ENCODE measurements at places on chromosomes 4 and X.

GRCh38 chr4:98671131-98671530, 12.7 kb upstream of the TSPAN5 start:
- DNase-seq, result no peak

DNA sequence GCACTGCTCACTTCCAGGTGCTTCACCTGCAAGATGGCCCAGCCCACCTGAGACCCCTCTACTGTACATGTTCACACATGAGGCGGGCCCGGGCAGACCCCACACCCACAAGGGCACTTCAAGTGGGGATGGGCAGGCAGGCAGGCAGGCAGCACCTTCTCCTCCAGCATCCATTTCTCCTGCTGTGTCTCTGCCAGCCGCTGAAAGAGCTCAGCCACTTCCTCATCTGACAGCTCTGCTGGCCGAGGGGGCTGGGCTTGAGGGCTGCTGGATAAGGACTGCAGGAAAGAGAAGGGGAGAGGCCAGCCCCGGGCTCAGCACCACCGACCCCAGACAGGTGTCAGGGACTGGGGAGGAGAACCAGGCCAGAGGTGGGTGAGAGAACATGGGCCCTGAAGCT, 4.4 kb upstream of the KCND1 start:
- no peak for DNase-seq

DNA sequence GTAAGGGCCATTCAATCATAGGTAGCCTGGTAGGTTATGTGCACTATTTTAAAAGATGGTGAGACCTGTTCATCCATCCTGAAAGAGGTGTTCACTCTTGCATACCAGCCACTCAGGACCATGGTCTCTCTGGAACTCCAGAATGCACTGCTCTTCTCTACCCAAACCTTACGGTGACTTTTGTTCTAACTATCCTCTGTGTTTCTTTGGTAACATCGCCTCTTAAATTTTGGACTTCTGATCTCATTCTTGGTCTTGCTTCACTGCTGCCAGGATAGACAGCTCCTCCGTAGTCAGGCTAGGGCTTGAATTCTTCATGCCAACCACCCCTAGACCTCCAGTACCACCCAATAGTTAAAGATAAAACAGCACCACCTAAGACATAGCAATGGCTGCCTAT, 346.3 kb upstream of the GALNT7 start:
- no peak for DNase-seq

DNA sequence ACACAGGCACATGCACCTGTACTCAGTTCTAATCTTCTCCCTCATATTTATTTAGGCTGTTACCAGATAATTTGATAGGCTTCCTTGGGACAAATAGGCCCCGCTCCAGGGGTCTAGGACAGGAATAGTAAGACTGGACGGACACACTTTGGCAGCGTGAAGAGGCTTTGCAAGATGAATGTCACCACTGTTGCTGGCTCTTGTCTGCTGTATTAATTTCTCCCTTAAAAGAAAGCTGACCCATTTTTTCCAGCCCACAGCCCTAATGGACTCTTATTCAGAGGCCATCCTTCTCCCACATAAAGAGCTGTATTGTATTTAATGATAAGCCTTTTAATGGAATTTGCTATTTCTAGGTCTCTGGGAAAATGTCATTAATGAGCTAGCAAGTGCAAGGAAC, 18.0 kb downstream of the FAM184B start:
- DNase-seq, result no peak

DNA sequence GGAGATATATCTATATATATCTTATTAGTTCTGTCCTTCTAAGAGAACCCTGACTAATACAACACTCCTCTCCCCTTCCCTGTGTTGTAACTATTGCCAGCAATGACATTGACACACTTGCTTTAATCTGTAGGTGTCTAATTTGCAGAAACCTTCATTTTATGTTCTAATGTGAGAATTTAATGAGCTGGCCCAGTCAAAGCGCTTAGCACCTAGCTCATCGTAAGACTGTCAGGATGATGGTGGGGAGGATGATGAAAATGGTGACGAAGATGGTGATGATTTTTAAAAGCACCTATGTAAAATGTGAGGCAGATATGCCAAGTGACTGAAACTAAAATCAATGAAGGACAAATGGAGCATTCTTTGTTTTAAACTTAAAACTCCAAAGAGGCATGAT, 183.8 kb downstream of the DHX15 start:
- no peak for DNase-seq

DNA sequence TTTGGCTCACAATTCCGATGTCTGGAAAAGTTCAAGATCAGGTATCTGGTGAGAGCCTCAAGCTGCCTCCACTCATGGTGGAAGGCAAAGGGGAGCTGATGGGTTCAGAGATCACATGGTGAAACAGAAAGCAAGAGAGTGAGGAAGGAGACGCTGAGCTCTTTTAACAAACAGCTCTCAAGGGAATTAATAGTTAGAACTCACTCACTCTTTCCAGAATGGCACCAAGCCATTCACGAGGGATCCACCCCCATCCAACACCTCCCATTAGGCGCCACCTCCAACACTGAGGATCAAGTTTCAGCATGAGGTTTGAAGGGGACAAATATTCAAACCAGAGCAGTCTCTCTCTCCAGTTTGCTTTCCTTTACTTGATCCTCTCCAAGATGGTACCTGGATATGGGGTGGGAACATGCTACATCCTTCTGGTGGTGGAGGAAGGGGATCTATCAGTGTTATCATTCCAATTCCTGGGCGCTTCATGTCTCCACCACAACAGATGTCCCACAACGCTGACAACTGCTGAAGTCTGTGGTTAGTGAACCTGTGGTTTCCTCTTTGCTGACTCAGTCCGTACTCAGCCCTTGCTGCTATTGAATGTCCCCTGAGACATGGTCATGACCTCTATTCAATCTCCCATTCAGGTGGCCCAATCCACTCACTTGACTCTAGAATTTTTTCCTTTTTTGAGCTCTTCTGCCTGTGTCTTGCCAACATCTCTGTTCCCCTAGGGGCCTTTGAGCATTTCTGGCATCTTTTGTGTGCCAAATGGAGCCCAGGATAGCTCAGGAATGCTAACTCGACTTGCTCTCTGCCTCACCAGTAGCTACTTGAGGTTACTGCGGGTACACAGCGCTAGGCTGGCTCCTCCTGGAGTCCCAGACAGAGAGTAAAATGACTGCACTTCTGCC, 395.2 kb downstream of the MID1IP1 start:
- no peak for DNase-seq

DNA sequence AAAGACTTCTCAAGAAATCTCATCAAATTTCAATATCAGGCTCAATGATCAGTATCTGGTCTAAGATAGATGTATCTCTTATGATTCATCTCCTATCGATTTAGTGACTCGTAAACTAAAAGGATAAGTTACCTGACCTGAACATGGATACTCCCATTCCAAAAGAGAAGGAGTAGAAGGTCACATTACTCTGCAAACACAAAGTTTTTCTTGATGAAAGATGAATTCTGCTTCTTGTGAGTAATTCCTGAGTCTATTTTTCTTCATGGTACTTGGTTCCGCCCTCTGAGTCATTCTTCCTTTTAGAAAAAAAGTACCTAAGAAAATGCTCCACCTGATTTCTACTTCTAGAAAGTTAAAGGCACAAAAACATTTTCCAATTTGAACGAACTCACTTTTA, 223.1 kb upstream of the SLIT2 start:
- DNase-seq, result no peak

DNA sequence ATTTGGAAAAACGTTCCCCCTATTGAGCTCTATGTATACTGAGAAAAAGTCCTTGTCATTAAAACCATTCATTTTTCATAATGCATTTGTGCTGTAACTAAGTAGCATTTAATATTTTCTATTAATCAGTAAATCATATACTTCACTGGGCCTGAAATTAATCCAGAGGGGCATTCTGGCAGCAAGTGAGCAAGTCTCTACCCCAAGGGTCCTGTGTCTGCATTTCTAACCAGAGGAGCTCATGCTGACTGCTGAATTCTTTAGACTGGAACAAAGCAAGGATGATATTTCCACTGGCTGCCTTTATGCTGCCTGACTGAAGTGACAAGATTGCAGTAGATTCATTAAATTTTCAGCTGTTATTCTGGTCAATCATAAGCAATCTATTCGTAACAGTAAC, 246.5 kb downstream of the SLITRK2 start:
- no peak for DNase-seq

DNA sequence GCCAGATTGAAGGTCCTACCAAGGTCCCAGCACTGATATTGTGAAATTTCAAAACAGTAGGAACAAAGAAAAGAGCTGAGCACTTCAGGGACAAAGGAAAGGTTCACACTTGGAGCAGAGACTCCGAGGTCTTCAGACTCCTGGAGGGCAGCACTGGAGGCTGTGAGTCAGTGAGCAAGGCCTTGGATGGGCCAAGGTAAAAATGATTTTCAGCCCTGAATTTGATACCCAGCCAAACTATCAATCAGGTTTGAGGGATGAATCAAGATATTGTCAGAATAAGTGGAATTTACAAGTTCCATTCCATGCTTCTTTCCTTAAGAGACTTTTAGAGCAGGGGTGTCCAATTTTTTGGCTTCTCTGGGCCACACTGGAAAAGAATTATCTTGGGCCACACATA, 111.7 kb downstream of the ADRA2C start:
- no peak for DNase-seq

DNA sequence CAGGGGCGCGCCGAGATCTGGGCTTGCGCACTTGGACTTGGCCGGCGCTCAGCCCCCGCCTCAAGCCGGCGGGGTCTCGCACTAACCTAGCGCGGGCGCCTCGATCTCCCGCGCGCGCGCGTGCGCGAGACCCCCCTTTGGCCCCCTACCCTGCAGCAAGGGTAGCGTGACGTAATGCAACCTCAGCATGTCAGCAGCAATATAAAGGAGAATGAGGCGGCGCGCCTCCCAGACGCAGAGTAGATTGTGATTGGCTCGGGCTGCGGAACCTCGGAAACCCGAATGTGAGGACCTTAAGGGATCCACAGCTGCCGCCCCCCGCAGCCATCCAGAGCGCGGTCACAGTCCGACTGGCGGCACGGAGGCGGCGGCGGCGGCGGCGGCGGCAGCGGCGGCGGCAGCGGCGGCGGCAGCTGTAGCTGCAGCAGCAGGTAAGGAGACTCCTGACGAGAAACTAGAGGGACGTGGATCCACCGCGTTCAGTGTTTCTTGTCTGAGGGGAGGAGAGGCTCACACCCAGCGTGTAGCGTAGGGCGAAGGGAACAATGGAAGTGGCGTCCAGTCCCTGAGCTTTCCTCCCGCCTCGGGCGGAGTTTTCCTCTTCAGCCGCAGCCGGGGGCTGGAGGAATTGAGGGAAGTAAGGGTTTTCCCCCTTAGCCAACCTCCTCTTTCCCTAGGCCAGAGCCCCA, at the start of the genes SATL1 and ZNF711:
TSS of gene SATL1 (minus strand) at position 19 of the 689 bp plus-strand sequence. CDS start 134,811 bp downstream, outside the sequence.
TSS of gene ZNF711 (plus strand) at position 231 of the 689 bp plus-strand sequence. CDS start 3,582 bp downstream, outside the sequence.
- DNase-seq, result peak; percentile 79

DNA sequence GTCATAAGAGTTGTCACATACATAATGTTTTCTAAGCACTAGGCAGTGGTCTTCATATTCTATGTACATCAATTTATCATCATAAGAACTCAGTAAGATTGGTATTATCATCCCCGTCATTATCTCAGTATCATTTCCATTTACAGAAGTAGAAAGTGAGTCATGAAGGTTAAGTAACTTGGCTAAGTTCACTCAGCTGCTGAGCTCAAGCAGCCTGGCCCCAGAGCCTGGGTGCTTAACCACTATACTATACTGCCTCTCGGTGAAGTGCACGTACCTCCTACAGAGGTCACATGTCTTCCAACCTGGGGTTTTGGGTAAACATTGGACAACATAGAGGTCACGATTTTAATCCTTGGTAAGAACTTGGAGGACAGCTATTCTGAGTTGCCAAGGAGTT, 161.5 kb upstream of the GATB start:
- peak; percentile 13 for DNase-seq

DNA sequence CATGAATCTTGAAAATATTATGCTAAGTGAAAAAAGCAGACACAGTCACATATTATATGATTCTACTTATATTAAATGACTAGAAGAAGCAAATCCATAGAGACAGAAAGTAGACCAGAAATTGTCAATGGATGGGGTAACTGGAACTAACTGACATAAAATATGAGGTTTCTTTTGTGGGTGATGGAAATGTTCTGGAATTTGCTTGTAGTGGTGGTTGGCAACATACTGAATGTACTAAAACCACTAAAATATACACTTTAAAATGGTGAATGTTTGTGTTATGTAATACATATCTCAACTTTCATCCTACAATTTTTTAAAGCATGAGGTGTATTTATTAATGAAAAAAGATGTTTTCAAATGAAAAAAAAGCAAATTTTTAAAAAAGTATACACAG, 14.7 kb downstream of the CNOT6L start:
- no peak for DNase-seq

- no peak for DNase-seq
Observed at GRCh38 chr4:105122350-105122749, 24.3 kb upstream of the TET2 start.

- DNase-seq, result no peak
Observed at GRCh38 chr4:39104255-39104654, 42.2 kb downstream of the KLHL5 start.

DNA sequence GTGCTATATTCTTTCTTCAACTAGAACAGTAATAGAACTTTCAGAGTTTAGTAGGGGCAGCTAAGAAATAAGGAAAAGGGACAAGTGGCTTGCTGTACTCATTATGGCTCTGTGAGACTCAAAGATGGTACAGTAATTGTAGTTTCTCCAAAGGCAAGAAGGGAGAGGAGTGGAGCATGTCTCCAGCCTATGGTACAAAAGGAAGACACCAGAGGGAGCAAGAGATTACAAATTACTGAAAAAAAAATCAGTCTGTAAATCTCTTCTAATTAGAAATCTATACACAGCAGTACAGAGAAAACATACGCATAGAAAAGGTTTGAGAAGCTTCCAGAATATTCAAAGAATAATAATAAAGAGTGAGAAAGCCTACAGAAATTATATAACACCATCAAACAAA, 61.4 kb downstream of the KLHL4 start:
- no peak for DNase-seq

DNA sequence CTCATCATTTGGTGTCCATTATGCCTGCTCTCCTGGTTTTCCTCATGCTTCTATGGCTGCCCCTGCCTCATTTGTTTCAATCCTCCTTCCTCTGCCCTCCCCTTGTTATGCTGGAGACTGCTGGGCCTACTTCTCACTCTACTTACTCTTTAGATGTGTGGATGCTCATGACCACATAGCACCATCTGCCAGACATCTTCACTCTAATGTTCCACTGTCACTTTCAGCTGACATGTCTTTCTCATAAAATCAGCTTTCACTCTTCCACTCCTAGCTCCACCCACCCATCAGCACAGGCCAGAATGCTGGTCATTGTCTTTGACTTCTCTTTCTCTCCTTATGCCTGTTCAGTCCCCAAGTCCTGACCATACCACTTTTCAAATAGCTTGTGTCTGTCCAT, 86.8 kb downstream of the REPS2 start:
- DNase-seq, result no peak

- DNase-seq, result no peak
Observed at GRCh38 chr4:17758485-17758884, 22.9 kb downstream of the FAM184B start.

DNA sequence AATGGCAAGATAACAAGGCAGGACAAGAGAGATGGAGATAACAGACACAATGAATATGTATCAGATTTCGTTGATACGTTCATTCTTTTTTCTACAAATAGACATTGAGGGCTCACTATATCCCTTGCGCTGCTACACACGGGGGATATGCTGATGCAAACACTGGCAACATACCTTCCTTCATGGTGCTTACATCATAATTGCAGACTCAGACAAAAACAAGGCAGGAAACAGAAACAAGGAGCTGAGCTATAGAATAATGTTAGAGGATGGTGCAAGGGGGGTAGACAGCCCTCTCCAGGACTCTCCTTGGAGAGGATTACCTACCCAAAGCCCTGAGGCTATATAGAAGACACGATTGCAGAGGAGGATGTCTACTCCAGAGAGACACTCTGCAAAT, 1069.5 kb downstream of the DMD start:
- no peak for DNase-seq

- no peak for DNase-seq
Observed at GRCh38 chrX:126137899-126138298, 28.2 kb downstream of the DCAF12L2 start.

Measured in umbilical cord (tissue), 2 donors.